ENCODE measurements at places on chromosomes 16 and 17.

- no peak for DNase-seq
These were observed 10.5 kb upstream of the PRR35 start for GRCh38 chr16:549544-550263.

GRCh38 chr16:67015313-67015731, 13.6 kb upstream of the CBFB start:
- DNase-seq = no peak

GRCh38 chr16:4110065-4110464, 6.2 kb downstream of the ADCY9 start:
- DNase-seq = no peak

GRCh38 chr17:17275971-17276370, 5.1 kb downstream of the COPS3 start:
- DNase-seq = no peak
